ENCODE measurements at places on chromosomes 6 and 20.

DNA sequence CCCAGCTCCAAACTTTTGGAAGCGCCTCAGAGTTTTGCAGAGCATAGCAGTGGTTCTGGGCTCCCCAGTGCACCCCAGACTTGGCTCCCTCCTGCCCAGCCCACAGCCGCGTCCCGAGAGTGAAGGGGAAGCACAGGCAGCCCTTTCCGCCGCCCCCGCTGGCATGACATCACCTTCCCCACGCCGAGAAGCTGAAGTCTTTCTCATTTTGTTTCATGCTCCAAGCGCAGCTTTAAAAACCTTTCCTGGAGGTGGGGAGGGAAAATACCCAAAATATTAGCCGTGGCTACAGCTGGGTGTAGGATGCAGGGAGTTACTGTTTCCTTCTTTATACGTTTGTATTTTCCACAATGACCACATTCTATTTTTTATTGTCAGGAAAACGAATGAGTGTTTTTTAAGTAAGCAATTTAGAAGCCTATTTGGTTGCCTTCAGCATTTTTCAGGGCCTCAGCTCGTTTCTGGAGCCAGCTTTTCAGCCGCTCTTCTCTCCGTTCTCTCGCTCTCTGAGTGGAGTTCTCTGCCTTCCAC is 72.9 kb downstream of the SNX5 start:
- no peak for DNase-seq

DNA sequence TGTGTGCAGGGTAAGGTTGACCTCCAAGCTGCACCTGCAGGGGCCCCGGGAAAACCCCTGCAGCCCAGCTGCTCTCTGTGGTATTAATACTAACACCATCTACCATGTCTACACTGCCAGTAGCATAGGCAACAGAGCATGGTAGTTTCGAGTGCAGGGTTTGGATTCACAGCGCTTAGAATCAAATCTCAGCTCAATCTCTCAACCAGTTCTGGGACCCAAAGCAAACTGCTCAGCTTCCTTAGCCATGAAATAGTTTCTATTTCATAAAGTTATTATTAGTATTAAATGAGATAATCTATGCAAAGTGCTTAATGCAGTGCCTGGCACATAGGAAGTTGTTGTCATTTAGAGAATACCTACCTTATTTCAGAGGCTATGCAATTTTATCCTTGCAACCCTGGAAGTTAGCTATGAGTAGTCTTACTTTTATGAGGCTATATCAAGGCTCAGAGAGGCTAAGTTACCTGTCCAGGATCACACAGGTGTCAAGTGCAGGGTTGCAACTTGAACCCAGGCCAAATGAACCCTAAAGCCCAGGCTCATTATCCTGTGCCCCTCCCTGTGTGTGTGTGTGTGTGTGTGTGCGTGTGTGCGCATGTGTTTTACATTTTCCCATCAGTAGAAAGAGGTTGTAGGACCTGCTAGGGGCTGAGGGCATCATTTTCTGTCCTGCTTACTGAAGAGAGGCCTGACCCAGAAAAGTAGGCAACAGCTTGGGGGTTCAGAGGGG is 27.6 kb upstream of the MRPS18A start:
- DNase-seq: no peak

GRCh38 chr6:33000055-33000454 is 9.3 kb downstream of the HLA-DOA start:
- DNase-seq: no peak

GRCh38 chr6:2862712-2863181 is 21.1 kb upstream of the SERPINB1 start:
- DNase-seq: no peak

DNA sequence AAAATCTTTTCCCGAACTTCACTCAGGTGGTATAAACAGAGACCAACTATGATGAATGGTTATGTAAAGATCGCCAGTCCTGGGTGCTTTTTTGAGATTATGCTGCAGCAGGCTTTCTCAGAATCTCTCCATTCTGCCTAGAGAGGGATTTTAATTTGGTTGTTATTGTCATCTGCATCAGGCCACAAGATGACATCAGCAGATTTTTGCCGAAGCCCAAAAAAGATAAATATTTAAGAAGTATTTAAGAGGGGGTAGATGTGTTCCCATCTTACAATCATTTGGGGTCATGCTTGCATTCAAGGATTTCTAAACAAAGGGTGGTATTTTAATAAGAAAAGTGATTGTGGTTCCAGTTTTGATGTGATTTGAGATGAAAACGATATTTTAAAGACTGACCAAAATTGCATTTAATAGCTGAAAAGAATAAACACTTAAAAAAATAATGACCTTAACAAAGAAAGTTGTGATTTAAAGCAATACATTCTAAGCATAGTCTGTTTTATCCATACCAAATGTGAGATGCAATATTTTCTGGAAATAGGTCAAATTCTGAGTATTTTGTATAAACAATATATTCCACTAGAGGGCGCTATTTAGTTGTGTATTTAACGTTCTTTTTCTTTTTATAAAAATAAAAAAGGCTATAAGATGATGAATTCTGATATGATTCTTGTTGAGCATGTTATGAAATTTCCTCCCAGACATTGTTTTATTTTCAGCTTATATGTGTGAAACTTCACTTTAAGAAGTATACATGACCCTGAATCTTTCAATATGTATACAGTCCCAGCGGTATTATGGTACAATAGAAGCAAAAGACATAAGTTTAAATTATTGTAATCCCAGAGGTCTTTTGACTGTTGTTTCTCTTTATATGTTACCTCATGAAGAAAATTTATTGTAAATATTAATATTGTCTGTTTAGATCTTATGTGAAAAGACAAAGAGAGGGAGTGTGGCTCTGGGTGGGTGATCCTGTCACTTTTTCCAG is 51.0 kb upstream of the ZFP64 start:
- DNase-seq: no peak

- DNase-seq: no peak
Observed at GRCh38 chr6:18062733-18063132, 59.7 kb downstream of the NHLRC1 start.

DNA sequence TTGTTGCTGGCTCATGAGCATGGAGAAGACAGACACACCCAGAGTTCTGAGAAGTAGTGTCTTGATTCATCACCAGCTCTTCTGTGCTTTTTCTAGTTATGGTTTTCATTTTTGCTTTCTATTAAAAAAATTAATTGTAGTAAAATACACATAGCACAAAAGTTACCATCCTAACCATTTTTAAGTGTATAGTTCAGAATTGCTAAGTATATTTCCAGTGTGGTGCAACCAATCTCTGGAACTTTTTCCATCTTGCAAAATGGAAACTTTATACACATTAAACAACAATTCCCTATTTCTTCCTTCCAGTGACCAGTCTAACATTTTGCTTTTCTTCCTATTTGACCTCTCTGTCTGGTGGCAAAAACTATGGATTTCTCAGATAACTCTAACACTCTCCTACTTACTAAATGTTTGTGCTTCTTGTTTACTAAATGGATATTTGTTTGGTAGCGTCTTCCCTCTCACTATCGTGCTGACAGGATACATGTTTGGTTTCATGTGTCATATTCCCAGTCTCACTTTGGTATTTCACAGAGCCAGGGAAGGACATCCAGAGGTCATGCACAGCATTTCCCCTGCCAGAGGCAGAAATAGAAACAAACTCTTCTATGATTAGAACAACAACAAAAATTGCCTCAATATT is 40.6 kb downstream of the TXLNB start:
- no peak for DNase-seq

DNA sequence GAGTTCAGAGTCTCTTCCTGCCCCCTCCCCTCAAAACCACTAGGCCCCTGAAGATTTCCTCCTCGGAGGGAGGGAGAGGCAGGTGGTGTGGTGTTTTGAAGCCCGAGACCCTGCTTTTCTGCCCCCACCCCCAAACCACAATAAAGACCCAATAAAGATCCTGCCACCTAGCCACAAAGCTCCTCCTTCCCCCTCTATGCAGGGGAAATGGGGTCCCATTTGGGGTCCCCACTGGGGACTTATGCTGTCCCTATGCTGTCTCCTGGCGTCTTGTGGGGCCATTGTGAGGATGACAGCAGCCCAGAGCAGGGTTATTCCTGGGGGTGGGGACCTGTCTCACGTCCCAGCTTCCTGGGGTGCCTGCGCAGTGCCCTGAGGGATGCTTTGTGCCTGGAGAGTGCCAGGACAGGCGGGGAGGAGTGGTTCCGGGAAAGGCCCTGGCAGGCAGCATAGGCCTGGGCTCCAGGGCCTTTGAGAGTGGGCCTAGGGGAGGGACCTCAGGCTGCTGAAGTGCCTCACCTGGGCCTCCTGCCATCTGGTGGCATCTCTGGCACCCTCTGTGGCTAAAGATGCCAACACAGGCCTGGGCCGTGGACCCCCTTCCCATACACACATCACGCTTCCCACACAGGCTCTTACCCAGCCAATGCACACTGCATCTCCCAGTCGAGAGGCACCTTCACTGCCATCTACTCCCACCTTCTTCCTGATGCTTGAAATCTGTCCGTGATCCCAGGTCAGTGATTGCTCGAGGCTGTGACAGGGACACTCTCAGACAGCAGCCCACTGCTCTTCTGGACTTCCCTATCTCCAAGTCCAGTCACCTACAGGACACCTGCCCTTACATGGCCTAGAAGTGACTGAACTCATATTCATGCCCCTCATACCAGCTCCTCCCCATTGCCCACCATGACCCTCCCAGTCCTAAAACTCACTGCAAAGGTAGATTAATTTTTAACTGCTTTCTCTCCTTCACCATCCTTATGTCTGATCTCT is 7.9 kb upstream of the ARMC12 start:
- no peak for DNase-seq

- DNase-seq: no peak
Observed at GRCh38 chr6:75409286-75409685, 84.3 kb downstream of the FILIP1 start.

GRCh38 chr6:47161176-47161687 is 119.1 kb upstream of the ADGRF1 start:
- no peak for DNase-seq

DNA sequence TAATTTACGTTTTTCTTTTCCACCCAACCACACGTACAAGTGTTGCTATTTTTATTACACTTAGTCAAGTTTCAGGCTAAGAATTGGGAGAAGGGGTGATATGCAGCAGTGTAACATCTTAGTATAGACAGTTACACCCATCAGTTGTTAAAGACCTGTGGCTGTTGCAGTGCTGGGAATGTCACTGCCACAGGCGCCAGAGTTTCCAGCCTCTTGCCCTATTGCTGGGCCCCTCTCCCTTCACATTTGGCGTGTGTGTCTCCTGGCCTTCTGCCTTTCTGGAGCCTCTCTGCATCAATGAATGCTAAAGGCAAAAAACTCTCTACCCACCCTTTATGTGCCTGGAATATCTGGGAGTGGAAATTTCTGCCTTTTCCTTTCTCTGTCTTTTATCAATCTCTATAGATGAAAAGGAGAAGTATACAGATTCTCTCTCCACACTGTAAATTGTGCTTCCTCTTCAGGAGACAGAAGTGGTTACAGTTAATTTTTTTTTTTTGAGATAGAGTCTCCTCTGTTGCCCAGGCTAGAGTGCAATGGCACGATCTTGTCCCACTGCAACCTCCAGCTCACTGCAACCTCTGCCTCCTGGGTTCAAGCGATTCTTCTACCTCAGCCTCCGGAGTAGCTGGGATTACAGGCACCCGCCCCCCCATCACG is 73.0 kb downstream of the TIAM2 start:
- no peak for DNase-seq

DNA sequence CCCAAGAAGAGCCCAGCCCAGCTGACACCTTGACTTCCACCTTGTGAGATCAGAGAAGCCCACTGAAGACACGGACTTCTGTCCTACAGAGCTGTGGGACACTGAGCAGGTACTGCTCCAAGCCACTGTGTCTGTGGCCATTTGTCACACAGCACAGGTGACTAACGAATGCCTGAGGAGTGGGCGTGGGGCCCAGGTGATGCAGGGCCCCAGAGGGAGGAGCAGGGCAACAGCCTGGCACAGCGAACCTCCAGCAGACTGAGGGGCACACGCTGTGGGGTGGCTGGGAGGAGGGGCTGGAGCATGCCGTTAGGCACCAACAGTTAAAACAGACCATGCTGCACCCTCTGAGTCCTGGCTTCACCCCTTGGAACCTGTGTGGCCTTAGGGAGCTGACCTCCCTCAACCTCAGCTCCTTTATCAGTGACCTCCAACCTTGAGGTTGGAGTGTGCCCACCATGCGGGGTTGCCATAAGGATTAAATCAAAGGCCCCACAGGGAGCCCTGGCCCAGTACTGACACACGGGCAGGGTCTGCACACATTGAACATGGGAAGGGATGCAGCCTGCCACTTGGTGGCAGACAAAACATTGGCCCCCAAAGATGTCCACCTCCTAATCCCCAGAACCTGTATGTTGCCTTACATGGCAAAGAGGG is 119.9 kb upstream of the CST7 start:
- no peak for DNase-seq

GRCh38 chr20:49444553-49444990 is 37.9 kb downstream of the KCNB1 start:
- no peak for DNase-seq

DNA sequence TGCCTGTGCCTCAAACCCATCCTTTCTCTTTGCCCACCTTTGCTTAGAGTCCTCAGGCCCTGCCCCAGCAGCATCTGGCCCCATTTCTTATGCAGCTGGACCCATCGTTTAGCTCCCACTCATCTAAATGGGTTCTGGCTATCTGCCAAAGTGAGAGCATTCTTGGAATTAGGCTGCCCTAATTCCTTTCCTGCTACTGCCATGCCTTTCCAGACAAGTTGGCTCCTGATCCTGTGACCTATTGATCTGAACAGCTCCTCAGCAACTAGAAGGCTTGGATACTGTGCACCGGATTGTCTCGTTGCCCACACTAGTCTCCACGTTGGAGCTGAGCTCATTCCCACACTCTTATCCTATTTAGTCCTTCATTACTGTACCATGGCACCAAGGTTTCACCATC is 22.9 kb downstream of the DZANK1 start:
- DNase-seq: no peak

DNA sequence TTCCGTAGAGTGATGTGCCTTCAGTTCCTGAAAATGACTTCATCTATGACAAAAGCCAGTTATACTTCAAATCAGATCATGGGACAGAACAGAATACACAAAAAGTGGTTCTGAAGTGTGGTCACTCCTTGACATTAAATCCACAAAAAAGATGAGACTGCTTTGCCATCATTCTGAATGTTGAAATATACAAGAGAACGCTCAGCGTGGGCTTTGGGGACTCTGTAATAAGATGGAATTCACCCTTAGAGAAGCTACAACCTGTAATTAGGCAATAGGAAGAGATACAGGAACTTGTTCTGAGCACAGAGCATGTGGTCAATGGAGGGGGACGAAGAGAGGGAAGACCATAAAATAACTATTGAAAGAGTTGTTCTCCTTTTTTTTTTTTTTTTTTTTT is 184.3 kb downstream of the CARMIL1 start:
- DNase-seq: no peak

DNA sequence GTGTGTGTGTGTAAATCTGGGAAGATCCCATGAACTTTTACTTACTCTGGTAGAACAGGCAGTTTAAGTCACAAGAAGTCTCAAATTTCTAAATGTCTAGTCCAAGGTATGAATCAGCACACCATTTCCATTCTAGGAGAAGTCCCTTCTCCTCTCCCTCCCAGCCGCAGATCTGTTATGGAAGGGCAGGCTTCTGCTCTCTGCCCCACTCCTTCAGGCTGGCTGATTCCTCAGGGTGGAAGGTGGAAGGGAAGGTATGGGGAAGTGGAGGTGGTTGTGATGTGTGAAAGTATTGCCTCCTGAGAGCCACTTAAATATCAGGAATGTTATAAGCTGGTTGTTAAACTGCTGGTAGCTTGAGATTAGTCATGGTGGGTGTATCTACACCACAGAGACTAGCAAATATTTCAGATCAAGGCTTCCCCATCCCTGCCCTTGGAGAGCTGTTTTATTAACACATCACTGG is 44.5 kb upstream of the LAMA4 start:
- DNase-seq: peak; percentile 82

GRCh38 chr20:62982124-62983075 is 24.4 kb downstream of the BHLHE23 start:
- DNase-seq: no peak

- no peak for DNase-seq
Observed at GRCh38 chr6:13445005-13445743, 42.2 kb downstream of the GFOD1 start.

All from non-pigmented ciliary epithelial cell (primary cell).